Activated T-helper 1 cell treated with anti-CD3 and anti-CD28 coated beads, Interleukin-2, amount 50 U/mL, for 16 hours (primary cell): ENCODE measurements at places on chromosomes 6 and 20.

DNA sequence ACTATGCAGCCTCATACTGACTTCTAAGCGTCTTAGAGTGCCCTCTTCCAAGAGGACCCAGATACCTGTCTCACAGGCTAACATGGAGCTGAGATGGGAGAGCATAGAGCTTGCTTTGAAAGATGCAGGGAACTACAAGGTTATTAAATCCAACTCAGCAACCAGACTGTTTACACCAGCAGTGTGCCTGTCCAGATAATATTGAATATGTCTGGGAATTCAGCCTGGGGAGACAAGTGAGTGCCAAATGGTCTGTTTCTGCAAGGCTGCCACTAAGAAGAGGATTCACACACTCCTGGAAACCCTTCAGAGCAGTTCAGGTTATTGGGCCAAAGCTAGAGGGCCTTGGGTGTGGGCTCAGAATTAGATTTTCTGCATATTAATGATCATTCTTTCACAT is 547.8 kb downstream of the PTPRT start:
- no peak for DNase-seq

DNA sequence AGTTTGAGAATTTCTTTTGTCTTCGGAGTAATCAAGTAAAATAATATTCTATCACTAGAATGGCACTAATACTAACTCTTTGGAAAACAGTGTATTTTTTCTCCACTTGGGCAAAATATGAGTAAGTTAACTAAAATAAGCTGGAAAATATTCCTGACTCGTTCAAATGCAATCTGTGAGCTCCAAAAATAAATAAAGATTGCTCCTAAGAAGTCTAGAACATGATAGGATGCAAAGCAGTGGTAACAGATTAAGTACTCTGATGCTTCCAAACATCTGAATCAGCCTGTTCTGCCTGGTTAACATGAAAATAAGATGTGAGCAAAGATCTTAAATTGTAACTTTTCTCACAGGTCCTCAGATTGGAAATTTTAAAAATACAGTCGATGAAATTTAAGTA is 285.1 kb upstream of the ID4 start:
- no peak for DNase-seq

GRCh38 chr20:64077876-64078551 is 1.3 kb downstream of the RGS19 start:
- peak; percentile 46 for DNase-seq

DNA sequence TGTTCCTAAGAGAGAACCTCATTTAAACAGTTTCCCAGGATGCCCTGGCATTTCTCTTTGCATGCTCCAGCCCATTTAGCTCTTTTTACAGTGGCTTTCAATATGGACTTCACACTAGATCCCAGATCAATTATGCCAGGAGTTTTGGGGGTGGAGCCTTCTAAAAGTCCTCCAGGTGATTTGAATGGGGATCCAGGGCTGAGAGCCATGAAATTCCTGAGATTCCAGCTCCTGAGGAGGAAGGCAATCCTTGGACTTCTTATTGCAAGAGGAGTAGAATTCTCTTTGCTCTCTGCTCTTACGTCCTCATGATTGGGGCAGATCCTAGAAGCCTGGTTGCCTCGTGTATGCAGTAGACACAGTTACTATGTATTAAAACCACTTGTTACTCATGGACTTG is 184.2 kb downstream of the DHX35 start:
- DNase-seq, result no peak

- DNase-seq, result no peak
Measured at GRCh38 chr6:34412643-34413214, 13.1 kb downstream of the RPS10 start.
